Left renal pelvis (tissue), 4 donors: ENCODE measurements at places on chromosomes 4 and X. TPM values are rescaled to one million over a fixed set of nuclear protein-coding genes. Genes with fewer than 3 reads are reported as not detected.

The GSX2 gene
- polyA plus RNA-seq: not detected

The TMSB15B gene
- 27.0 TPM for polyA plus RNA-seq

The PALLD gene
- 85.8 TPM for polyA plus RNA-seq

GRCh38 chrX:109732017-109732801, 848 bp downstream of the ACSL4 start:
- no peak for DNase-seq

The PASD1 gene
- not detected for polyA plus RNA-seq

The TSPAN7 gene
- 67.3 TPM for polyA plus RNA-seq

DNA sequence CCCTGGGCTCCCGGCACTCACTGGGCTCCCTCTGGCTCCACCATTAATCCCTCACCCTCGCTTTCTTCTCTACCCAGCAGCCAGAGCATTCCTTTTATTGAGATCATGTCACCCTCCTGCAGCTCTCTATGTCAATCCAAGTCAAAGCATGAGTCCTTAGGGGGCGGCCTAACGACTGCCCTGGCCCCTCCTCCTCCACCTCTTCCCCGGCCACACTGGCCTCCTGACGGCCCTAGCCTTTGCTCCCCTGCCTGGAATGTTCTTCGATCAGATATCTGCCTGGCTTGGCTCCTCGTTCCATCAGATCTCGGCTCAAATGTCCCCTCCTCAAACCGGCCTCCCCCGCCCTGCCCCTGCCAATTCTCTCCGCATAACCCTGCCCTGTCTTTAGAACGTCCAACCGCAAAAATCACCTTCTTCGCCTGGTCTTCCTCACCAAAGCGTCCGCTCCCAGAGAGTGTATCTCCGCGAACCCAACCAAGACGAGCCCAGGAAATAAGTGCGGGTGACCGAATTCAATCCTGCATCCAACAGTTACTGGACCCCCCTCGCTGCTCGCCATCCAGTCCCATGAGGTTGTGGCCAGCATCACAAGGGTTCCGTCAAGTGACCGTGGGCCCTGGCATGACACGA, 722 bp upstream of the PNCK start:
- no peak for DNase-seq

- no peak for DNase-seq
Observed at GRCh38 chr4:80058740-80059139, 14.3 kb downstream of the ANTXR2 start.

- DNase-seq: no peak
Observed at GRCh38 chrX:2500091-2500802, 529 bp downstream of the DHRSX start.
